ENCODE measurements at places on chromosomes 1 and 21. TPM values are rescaled to one million over a fixed set of nuclear protein-coding genes. Genes with fewer than 3 reads are reported as not detected.

SPRR2F gene
- not detected for total RNA-seq

- peak overlapping the region; percentile 86 for H3K27ac ChIP-seq
- no peak overlapping the region for H3K4me3 ChIP-seq
- DNase-seq: peak; percentile 70
- peaks cover 52% of the 10 kb centered on the region for H3K4me1 ChIP-seq
These were observed 7.8 kb upstream of the MEF2D start for GRCh38 chr1:156508205-156508954.

GRCh38 chr1:247281001-247281574 lies 25.2 kb downstream of the VN1R5 start:
- H3K4me1 ChIP-seq: no peaks in the 10 kb centered on the region
- no peaks in the 10 kb centered on the region for H3K27me3 ChIP-seq
- H3K4me3 ChIP-seq: no peak overlapping the region
- H3K27ac ChIP-seq: no peak overlapping the region
- no peaks in the 10 kb centered on the region for H3K36me3 ChIP-seq

DNA sequence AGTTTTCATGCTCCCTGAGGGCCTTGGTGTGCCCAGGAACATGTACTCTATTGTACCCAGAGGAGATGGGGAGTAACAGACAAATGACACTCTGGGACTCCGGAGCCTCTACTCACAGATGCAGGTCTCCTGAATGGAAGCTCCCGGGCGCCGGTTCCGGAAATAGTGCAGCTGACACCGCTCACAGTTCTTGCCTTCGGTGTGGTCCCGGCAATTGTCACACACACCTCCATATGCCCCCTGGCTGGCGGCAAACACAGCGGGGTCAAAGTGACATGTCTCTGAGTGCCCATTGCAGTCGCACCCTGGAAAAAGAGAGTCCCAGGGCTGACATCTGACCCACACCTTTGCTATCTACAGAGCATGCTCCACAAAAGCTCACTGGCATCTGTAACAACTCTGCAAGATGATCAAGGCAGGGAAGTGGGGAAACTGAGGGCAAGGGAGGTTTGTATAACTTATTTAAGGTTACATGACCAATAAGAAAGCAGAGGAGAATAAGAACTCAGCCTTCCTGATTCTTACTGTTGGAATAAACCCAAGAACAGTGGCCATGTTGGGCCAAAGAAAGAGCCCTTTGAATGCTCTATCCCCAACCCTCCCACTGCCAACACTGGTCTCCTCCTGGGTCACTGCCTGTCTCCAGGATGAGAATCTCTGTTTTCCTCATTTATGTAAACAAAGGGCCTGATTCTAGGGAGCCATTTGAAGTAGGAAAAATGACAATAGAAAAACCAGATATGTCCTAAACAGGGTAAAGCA lies 22.4 kb downstream of the LAMB3 start:
- H3K27ac ChIP-seq: no peak overlapping the region
- no peaks in the 10 kb centered on the region for H3K27me3 ChIP-seq
- H3K36me3 ChIP-seq: no peaks in the 10 kb centered on the region
- H3K4me3 ChIP-seq: no peak overlapping the region

GRCh38 chr1:31366796-31367195 lies 6.1 kb downstream of the FABP3 start:
- no peaks in the 10 kb centered on the region for H3K27me3 ChIP-seq
- no peak overlapping the region for H3K27ac ChIP-seq
- peaks cover 51% of the 10 kb centered on the region for H3K36me3 ChIP-seq
- no peak overlapping the region for H3K4me3 ChIP-seq
- peaks cover 23% of the 10 kb centered on the region for H3K4me1 ChIP-seq

DNA sequence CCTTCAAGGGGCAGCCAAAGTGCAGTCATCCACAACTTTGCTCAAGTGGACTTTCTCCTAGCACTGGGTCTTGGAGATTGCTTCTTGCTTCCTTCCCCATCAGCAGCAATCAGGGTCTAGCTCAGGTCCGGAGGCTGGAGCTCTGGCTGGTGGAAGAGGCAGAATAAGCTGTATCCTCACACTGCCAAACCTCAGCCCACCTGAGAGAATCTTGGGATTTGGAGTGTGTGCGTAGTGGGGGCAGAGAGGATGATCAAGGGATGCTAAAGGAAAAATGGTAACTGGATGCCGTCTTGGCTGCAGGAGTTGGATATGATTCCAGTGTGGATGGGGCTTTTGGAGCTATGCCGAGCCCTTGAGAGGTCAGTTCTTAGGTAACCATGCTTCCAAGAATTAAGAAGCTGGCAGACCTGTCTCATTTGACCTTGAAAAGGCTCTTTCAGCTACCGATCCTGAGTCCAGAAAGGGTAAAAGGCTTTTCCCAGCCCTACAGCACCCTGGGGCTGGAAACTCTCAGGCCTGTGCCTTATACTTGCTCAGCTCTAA lies 4.5 kb upstream of the NFASC start:
- H3K27me3 ChIP-seq: no peaks in the 10 kb centered on the region
- H3K27ac ChIP-seq: no peak overlapping the region
- H3K4me1 ChIP-seq: no peaks in the 10 kb centered on the region
- no peaks in the 10 kb centered on the region for H3K36me3 ChIP-seq

ANXA9 gene
- not detected for total RNA-seq

GRCh38 chr1:108049178-108049819 lies 84.3 kb upstream of the VAV3 start:
- H3K27me3 ChIP-seq: no peaks in the 10 kb centered on the region
- no peaks in the 10 kb centered on the region for H3K36me3 ChIP-seq
- H3K4me1 ChIP-seq: no peaks in the 10 kb centered on the region
- H3K27ac ChIP-seq: no peak overlapping the region
- DNase-seq: no peak

- H3K27ac ChIP-seq: no peak overlapping the region
- no peaks in the 10 kb centered on the region for H3K4me1 ChIP-seq
- H3K27me3 ChIP-seq: no peaks in the 10 kb centered on the region
- no peaks in the 10 kb centered on the region for H3K36me3 ChIP-seq
- DNase-seq: no peak
These were observed 33.9 kb downstream of the APP start for GRCh38 chr21:26136671-26137070.

CDC42SE1 gene
- total RNA-seq: 42.4 TPM

TRIM46 gene
- total RNA-seq: not detected

DNA sequence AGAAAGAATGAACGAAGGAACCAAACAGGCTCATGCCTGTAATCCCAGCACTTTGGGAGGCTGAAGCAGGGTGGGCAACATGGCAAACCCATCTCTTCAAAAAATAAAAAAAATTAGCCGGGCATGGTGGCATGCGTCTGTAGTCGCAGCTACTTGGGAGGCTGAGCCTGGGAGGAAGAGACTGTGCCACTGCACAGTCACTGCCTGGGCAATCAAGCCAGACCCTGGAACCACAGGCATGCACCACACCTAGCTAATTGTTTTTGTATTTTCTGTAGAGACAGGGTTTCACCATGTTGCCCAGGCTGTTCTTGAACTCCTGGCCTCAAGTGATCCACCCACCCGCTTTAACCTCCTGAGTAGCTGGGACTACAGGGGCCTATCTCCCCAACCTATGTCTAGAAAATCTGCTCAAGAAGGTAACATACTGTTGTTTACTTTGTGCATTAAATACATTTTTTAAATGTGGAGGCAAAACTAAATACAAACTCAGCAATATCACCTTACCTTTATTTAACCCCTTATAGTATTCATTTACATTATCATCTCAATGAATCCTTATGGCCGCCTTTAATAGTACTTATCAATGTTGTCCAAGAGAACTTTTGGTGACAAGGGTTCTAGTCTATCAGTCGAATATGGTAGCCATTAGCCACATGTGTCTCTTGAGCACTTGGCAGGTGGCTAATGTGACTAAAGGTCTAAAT lies 2.7 kb downstream of the KHDC4 start:
- H3K4me1 ChIP-seq: peaks cover 18% of the 10 kb centered on the region
- peak overlapping the region; percentile 82 for H3K4me3 ChIP-seq
- peak overlapping the region; percentile 28 for H3K27ac ChIP-seq
- peaks cover 63% of the 10 kb centered on the region for H3K36me3 ChIP-seq
- no peaks in the 10 kb centered on the region for H3K27me3 ChIP-seq
- DNase-seq: no peak

- no peak for DNase-seq
- H3K4me1 ChIP-seq: no peaks in the 10 kb centered on the region
- no peak overlapping the region for H3K4me3 ChIP-seq
- no peaks in the 10 kb centered on the region for H3K36me3 ChIP-seq
- no peak overlapping the region for H3K27ac ChIP-seq
- no peaks in the 10 kb centered on the region for H3K27me3 ChIP-seq
These were observed 78.8 kb downstream of the GPR161 start for GRCh38 chr1:168057921-168058320.

HNRNPU gene
- 128 TPM for total RNA-seq

GRCh38 chr1:77413541-77414335 lies 131.9 kb downstream of the AK5 start:
- no peak overlapping the region for H3K4me3 ChIP-seq
- no peak overlapping the region for H3K27ac ChIP-seq
- no peaks in the 10 kb centered on the region for H3K27me3 ChIP-seq
- no peaks in the 10 kb centered on the region for H3K4me1 ChIP-seq
- H3K36me3 ChIP-seq: no peaks in the 10 kb centered on the region
- no peak for DNase-seq

TRAF3IP3 gene
- total RNA-seq: not detected

GRCh38 chr1:157771661-157772425 lies 5.1 kb downstream of the FCRL2 start:
- no peaks in the 10 kb centered on the region for H3K27me3 ChIP-seq

GRCh38 chr1:212062832-212063438 lies 27.4 kb downstream of the DTL start:
- H3K4me1 ChIP-seq: no peaks in the 10 kb centered on the region
- no peaks in the 10 kb centered on the region for H3K27me3 ChIP-seq
- H3K4me3 ChIP-seq: no peak overlapping the region
- H3K27ac ChIP-seq: no peak overlapping the region
- no peak for DNase-seq
- no peaks in the 10 kb centered on the region for H3K36me3 ChIP-seq

S100A8 gene
- 33.5 TPM for total RNA-seq

GRCh38 chr1:57986432-57986831 lies 560.1 kb downstream of the OMA1 start:
- no peak overlapping the region for H3K4me3 ChIP-seq
- no peak overlapping the region for H3K27ac ChIP-seq
- H3K36me3 ChIP-seq: no peaks in the 10 kb centered on the region
- H3K4me1 ChIP-seq: no peaks in the 10 kb centered on the region
- no peak for DNase-seq

- no peak overlapping the region for H3K4me3 ChIP-seq
- no peaks in the 10 kb centered on the region for H3K4me1 ChIP-seq
- H3K27ac ChIP-seq: no peak overlapping the region
- H3K36me3 ChIP-seq: no peaks in the 10 kb centered on the region
- no peaks in the 10 kb centered on the region for H3K27me3 ChIP-seq
These were observed 156.2 kb downstream of the PLA2G4A start for GRCh38 chr1:186984959-186985358.

DNALI1 gene
- 2.2 TPM for total RNA-seq

DNA sequence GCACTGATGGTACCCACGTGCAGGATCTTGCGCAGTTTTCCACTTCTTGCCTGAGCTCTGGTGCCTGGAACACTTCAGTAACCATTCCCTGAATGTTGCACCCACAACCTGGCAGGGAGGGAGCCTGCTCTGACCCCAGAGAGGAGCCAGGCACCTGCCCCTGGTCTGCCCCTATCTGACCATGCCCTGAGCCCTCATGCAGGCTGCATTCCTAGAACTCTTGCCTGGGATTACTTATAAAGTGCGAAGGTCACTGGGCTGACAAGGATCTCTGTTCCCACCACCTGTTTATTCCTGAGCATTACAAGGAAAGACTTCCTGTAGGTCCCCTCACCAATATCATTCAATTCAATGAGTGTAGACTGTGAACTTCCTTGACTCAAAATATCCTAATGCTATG lies 191.9 kb upstream of the FMN2 start:
- DNase-seq: no peak
- H3K4me3 ChIP-seq: no peak overlapping the region
- H3K36me3 ChIP-seq: no peaks in the 10 kb centered on the region
- no peaks in the 10 kb centered on the region for H3K4me1 ChIP-seq
- no peaks in the 10 kb centered on the region for H3K27me3 ChIP-seq

FCMR gene
- total RNA-seq: 1.3 TPM

- peak overlapping the region; percentile 22 for H3K27ac ChIP-seq
These were observed 16.6 kb upstream of the ZSCAN20 start for GRCh38 chr1:33455539-33456501.
